H1 (cell line): ENCODE measurements at places on chromosomes 1 and 21.

- DNase-seq, result no peak
Measured at GRCh38 chr1:56569661-56570060, 9.7 kb downstream of the PLPP3 start.

- DNase-seq, result no peak
Measured at GRCh38 chr1:24707687-24708086, 37.6 kb upstream of the CLIC4 start.

GRCh38 chr1:48302652-48303051 is 80.1 kb downstream of the SLC5A9 start:
- no peak for DNase-seq

DNA sequence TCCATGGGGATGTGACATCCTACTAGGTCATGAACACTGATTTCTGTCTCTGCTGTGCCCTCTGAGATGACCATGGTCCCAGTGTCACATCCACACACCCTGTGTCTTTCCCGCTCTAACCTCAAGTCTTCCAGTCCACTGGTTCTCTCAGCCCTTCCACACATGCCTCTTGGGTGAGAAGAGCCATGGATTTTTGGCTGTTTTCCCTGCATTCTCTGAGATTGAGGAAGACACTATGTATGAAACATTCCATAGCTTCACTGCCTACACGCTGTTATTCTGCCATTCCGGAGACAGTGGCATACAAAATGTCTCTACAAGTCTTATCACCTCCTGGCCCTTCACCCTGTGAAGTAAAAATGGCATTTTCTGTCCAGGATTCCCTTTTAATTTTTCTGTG is 247.3 kb downstream of the BACH1 start:
- no peak for DNase-seq

DNA sequence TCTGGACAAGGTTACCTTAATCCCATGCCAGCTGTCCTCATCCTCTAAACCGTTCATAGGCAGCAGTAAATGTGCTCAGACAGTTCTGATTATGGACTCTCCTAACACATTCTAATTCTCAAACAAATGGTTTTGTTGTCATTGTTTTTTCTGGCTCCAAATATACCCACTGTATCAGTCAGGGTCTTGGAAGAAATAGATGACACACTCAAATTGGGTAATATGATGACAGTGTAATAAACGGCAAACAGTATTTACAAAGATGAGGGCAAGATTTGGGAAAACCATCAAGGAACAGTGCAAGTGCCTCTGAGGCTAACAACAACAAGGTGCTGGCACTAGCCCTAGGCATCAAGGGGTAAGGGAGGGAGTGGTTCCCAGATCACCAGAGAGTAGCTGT is 4.3 kb upstream of the CDC20 start:
- no peak for DNase-seq

- DNase-seq, result no peak
Measured at GRCh38 chr1:194194724-194195123, 1008.3 kb upstream of the B3GALT2 start.

GRCh38 chr1:212432272-212432660 is 454 bp upstream of the NENF start:
- no peak for DNase-seq

DNA sequence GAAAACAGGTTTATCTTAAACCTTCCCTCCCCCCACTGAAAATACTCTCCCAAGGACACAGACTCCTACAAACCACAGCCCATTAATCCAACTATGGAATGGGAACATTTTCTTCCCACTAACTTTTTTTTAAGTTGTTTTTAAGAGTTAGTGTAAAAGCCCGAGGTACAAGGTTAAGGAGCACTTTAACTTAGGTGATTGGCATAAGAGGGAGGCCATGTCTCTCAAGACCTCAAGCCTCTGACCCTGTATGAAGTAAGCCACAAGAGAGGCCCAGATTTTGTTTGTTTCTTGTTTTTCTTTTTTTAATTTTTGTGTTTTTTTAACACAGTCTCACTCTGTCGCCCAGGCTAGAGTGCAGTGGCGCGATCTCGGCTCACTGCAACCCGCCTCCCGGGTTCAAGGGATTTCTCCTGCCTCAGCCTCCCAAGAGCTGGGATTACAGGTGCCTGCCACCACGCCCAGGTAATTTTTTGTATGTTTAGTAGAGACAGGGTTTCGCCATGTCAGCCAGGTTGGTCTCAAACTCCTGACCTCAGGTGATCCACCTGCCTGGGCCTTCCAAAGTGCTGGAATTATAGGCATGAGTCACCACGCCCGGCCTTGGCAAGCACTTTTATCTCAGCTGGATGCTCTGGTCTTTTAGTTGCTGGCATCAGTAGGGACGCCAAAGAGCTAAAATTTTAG is 14.4 kb downstream of the ARMH1 start:
- no peak for DNase-seq

GRCh38 chr1:85366391-85367170 is 90.1 kb upstream of the BCL10 start:
- DNase-seq, result no peak
